ENCODE measurements at places on chromosomes 1 and 21.

DNA sequence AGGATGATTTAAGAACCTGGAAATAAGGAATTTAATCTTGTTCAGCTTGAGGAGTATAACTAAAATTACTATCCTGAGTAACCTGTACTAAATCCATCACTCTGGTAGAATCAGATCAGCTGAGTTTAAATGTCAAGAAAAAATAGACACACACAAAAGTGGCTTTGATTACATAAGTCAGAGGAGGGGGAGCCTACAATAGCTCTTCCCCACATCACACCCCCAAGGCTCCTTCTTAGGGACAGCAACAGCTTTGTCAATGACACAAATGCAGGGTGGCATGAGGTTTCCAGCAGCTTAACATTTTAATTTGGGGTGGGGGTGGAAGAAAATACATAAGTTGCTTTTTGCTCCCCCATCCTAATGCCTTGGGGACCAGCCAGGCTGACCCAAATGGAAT, 12.6 kb upstream of the NUP210L start:
- DNase-seq: no peak

DNA sequence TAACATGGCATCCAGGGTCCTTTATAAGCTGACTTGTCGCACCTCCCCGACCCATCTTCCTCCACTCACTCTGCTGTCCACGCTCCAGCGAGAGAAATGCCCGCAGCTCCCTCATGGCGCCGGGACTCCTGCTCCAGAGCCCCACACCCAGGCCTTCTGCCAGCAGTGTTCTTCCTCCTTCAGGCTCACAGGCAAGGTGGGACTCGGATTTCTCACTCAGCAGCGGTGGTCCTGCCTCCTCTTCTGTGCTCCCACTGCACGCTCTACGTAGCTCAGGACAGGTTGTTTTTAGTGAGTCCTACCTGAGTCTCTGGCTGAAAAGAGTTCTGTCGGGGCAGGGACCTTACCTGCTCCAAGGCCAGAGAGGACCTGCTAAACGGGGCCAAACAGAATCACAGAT, 11.2 kb downstream of the THEMIS2 start:
- no peak for DNase-seq

DNA sequence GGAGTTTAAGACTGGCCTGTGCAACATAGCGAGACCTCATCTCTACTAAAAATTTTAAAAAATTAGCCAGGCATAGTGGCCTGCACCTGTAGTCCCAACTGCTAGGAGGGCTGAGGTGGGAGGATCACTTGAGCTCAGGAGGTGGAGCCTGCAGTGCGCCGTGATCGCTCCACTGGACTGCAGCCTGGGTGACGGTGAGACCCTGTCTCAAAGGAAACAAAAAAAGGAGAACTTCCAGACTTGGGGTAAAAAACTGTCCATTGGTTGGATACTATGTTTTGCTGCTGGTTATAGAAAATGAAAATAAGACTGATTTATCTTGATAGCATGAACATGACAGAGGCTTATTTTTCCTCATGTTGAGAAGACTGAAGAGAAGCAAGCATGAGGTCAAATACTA, 79.4 kb downstream of the WDR4 start:
- DNase-seq: no peak

DNA sequence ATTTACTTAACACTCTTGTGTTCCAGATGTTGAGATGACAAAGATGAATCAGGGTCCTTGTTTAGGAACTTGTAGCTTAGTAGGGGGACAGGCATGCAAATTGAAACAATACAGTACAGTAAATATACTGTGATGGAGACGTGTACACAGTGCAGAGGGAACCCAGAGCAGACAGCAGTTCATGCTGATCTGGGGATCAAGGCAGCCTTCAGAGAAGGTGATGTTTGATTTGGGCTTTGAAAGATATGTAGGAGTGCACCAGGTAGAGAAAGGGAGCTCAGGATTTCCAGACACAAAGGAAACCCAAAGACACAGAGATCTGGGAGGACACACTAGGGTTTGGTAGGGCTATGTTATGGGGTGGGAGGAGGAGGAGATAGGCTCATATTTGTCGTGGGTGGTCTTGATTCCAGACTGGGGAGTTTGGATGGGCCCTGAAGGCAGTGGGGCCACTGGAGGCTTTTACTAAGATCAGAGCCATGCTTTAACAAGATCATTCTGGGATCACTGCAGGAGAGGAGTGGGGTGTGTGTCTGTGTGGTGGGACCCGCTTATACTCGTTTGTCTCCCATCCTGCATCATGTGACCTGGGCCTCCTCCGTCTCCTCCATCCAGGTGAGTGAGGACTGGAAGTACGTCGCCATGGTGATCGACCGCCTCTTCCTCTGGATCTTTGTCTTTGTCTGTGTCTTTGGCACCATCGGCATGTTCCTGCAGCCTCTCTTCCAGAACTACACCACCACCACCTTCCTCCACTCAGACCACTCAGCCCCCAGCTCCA, 7.8 kb downstream of the CHRNB2 start:
- DNase-seq: no peak

- DNase-seq: no peak
These were observed 5.0 kb downstream of the HPDL start for GRCh38 chr1:45331436-45332345.

DNA sequence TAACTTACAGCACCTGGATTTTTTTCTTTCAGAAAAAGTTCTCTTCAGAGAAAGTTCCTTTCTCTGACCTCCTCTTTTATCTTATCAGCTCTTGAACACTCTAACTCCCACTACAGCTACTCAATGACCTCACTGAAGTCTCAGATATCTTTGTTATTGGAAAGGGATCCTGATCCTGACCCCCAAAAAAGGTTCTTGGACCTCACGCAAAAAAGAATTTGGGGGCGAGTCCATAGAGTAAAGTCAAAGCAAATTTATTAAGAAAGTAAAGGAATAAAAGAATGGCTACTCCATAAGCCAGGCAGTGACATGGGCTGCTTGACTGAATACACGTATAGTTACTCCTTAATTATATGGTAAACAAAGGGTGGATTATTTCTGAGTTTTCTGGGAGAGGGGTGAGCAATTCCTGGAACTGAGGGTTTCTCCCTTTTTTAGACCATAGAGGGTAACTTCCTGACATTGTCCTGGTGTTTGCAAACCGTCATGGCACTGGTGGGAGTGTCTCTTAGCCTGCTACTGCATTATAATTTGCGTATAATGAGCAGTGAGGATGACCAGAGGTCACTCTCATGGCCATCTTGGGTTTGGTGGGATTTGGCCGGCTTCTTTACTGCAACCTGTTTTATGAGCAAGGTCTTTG, 44.2 kb downstream of the WDR64 start:
- DNase-seq: no peak

DNA sequence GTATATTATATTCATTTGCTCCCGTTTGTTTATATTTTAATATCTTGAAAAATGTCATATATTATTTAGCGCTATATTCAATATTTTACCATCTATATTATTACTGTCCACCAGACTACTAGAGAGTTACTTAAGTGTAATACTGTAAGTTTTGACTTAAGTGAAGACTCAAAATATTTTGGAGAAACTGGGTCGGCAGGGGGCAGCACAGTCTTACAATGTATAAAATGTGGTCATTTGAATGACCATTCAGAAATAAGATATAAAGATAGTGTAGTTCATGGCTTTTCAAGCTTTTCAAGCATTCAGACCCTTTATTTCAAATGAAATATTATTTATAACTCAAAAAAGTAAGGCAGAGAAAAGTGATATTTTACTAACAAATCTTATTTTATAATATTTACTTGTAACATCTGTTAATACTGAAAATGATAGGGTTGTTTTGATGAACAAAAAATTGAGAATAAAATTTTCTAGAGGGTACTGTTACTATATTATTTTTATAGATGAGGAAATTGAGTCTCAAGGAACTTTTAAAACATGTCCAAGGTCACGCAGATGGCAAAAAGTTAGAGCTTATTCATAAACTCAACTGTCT, 89.0 kb upstream of the SERTAD4 start:
- no peak for DNase-seq

- DNase-seq: no peak
These were observed 8.7 kb downstream of the SLAMF8 start for GRCh38 chr1:159835356-159835755.

- DNase-seq: no peak
These were observed 22.0 kb upstream of the FAM131C start for GRCh38 chr1:16095447-16095846.

- DNase-seq: peak; percentile 93
These were observed 8.6 kb upstream of the ATP5PO start for GRCh38 chr21:33924079-33924765.

DNA sequence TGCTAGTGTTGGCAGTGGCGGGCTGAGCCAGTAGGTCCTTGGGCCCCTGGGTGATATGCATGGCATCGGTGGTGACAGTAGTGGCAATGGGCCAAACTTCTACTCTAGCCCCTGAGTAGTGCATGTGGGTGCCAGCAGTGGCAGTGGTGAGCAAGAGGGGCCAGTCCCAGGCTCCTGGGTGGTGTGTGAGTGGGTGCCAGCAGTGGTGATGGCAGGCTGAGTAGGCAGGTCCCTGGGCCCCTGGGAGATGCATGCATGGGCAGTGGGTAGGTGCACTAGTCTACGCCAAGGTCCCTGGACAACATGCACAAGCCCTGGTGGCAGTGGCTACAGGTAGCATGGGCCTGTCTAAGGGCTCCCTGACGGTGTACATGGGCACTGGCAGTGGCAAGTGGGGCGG, 24.6 kb upstream of the TTC22 start:
- DNase-seq: no peak

DNA sequence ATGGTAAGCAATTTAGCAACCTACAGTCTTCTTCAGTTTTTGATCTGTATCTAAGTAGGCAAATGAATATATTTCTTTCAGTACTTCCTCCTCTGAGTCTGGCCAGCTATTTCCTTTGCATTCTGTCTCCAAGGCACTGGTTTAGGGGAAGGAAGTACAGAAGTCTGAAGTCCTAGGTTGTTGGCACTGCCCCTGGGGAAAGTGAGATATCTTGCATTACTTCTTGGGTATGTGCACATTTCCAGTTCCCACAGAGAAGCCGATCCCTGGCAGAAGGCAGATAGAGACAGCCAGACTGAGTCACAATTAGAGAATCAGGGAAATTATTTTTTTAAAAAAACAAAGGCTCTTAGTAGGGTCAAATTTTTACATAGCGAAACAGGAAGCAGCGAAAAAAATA, 98.8 kb downstream of the RASAL2 start:
- no peak for DNase-seq

- DNase-seq: no peak
These were observed 47.3 kb downstream of the LYPLAL1 start for GRCh38 chr1:219220945-219221344.

DNA sequence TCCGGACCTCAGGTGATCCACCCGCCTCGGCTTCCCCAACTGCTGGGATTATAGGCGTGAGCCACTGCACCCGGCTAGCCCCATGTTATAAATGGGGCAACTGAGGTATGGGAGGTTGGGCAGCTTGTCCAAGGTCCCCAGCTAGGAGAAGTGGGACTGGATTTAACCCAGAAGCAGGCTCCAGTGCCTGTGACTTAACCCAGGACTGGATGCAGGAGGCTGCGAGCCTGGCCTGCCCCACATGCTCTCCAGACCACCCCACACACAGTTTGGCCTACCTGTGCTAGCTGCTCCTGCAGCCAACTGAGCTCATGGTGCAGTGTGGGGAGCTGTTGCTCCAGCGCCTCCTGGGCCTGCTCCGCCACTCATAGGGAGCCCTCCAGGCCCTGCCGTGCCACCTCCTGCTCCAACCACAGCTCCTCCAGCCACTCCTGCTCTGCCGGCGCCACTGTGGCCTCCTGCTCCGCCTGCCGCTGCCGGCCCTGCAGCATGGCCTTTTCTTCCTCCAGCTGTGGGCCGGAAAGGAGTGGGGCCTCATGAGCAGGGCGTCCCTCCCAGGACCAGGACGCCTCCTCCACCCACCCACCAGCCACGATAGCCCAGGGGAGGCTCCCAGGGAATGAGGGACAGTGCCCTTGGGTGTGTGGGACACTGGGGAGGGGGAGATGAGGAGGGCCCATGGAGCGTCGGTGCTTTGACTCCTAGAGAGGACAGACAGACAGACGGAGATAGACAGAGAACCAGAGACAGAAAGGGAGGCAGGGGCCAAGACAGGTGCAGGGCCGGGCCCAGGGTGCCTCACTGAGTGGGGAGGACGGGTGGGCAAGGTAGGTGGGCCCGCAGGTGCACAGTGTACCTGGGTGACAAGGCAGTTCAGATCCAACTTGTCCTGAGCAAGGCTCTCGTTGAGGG, 12.4 kb upstream of the NBPF1 start:
- DNase-seq: no peak

DNA sequence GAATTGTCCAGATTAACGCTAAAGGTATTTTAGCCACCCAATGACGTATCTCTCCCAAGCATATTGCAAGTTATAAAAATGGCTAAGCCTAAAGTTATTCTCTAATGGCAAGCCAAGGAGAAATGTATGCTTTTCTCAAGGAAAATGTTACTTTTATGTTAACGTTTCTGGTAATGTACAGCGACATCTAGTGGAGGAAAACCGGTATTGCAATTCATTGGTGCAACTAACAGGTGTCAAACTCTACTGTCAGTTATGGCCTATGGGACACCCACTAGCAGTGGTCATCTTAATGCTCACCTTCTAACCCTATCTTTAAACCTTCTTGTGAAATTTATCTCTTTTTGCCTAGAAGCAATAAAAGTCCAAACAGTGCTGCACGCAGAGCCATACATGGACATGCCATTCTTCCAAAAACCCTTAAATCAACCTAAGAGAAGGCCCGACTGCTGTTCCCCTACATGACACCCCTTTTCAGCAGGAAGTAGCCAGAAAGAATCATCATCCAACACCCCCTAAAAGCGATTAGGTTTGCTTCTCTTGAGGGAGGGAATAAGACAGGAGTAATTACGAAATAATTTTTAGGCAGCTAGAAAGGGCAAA, 68.7 kb upstream of the LRIF1 start:
- peak; percentile 27 for DNase-seq

- no peak for DNase-seq
These were observed 97.5 kb upstream of the CTTNBP2NL start for GRCh38 chr1:112298558-112298957.

- DNase-seq: no peak
These were observed 52.9 kb upstream of the CITED4 start for GRCh38 chr1:40914927-40915569.

GRCh38 chr1:159827102-159827490, 423 bp downstream of the SLAMF8 start:
- no peak for DNase-seq

- no peak for DNase-seq
These were observed 15.6 kb downstream of the PRKAB2 start for GRCh38 chr1:147156642-147157041.

DNA sequence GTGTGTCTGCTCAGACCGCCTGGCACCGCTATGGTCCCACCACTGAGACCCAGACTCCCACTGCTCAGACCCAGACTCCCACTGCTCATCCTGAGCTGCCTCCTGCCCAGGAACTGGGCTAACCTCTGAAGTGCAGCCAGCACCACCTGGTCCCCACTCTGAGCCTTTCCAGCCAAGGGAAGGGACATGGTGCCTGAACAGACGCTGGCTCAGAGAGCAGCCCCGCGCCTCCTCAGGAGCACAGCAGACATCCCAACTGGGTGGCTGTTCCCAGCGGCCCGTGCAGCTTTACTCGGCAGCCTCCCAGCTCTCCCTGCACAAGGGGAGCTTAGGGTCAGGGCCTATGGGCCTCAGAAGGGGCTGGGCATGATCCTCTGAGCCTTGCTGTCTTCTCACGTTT, 27.8 kb upstream of the CNTN2 start:
- DNase-seq: no peak

GRCh38 chr1:241950390-241950789, 7.2 kb upstream of the BECN2 start:
- DNase-seq: no peak

All from effector CD4-positive, alpha-beta T cell (primary cell).